Motor neuron (in vitro differentiated cells): ENCODE measurements at places on chromosomes 2 and 18.
A peak's percentile ranks its signal among the peaks of the same experiment; 100 is the strongest.

DNA sequence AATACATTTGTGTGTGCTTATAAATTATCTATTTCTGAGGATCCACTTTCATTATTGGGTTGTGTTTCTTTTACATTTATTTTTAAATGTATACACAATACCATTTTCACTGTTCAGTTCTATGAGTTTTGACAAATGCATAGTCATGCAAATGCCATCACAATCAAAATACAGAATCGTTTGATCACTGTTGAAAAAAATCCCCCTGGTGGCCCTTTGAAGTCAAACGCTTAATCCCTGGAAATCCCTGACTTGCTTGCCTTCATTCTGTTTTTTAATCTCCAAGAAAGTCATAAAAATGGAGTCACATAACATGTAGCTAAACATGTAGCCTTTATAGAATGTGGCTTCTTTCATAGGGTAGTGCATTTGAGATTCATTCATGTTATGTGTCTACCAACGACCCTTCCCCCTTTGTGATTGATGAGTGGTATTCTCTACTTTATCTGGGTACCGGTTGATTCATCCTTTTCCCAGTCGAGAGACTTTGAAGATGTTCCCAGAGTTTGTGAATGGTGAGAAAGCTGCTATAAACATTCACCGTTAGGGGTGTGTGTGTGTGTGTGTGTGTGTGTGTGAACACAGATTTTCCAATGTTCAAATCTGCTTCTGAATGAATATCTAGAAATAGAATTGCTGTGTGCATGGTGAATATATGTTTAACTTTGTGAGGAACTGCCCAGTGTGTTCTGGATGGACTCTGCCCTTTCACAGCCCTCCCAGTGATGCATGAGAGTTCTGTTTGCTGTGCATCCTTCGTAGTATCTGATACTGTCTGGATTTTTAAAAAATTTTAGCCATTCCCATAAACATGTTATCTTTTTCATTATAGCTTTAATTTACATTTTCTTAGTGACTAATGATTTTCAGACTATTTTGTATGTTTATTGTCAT lies 173.6 kb downstream of the GALR1 start:
- no peak for ATAC-seq

GRCh38 chr2:57701391-57701791 lies 345.2 kb upstream of the VRK2 start:
- ATAC-seq = no peak

DNA sequence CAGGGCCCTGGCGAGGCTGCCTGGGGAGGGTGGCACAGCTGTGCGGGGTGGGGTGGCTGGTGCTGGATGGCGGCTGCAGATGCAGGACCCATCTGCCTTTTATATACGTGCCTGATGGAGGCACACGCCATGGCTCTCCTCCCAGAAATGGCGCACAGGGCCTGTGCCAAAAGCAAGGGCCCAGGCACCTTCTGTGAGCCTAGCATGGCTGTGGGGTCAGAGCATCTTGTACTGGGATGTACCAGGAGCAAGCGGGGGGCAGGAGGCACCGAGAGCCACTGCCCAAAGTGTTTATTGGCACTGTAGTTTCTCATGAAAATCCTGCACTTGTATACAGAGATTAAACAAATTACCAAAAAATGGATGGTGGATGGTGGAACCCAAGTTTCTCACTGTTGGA lies 724.1 kb downstream of the GALR1 start:
- no peak for ATAC-seq

- ATAC-seq = no peak
Measured at GRCh38 chr2:220270481-220271070, 643.1 kb downstream of the SLC4A3 start.

GRCh38 chr2:230503798-230504197 lies 87.8 kb downstream of the SP100 start:
- no peak for ATAC-seq

GRCh38 chr2:233441161-233442027 lies 87.1 kb downstream of the DGKD start:
- ATAC-seq = no peak

- ATAC-seq = no peak
Measured at GRCh38 chr2:85913884-85914881, 25.4 kb upstream of the ST3GAL5 start.

- ATAC-seq = no peak
Measured at GRCh38 chr2:60634438-60634837, 81.0 kb upstream of the BCL11A start.

DNA sequence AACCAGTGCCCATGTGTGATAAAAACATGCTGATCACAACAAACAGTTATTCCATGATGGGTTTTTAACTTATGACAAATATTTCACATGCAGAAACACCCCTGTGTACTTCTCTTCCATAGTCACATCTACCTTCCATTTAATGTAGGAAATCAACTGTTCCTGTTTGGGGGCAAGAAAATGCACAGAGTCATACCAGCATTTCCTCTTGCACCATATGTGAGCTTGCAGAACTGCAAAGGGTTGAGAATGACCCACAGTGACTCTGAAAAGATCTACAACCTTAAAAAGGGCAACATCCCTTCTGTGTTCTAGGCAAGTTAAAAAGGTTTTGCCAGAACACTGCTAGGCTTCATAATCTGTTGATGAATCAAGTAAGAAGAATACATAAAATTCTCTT lies 9.9 kb downstream of the BMP10 start:
- no peak for ATAC-seq

GRCh38 chr18:24570716-24571115 lies 110.3 kb downstream of the HRH4 start:
- peak; percentile 88 for ATAC-seq

GRCh38 chr2:241215421-241215820 lies 26.9 kb downstream of the ANO7 start:
- ATAC-seq = no peak

DNA sequence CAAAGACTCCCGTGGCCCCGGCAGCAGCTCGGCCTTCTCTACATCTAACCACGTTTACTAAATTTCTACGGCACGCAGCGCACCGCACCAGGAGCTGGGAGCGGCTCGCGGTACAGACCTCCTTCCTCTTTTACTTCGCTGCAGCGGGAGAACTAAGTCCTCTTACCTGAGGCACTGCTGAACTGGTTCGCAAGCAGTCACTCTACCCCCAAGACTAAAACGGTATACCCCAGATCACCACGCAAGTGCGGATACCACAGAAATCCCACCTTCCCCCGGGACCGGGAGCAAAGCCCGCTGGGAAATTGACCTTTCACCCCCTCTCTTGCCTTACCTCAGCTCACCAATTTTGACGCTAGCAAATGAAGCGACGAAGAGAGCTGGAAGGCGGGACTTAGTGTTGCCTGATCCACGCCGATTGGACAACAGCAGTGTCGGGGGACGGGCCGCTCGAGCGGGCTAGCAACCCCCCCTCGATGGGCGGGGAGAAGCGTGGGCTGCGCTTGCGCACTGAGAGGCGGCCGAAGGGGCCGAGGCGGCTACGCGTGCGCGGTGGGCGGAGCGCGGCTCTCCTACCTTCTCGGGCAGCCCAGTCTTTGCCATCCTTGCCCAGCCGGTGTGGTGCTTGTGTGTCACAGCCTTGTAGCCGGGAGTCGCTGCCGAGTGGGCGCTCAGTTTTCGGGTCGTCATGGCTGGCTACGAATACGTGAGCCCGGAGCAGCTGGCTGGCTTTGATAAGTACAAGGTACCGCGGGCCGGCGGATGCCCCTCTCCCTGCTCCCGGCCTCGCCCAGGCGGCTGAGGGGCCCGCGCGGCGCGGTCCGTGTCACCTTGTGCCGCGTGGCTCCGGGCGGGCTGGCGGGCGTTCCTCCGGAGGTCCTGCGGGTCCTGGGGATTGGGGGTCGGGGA lies at the start of gene SELENOI:
Gene SELENOI (plus strand): TSS at position 599 of the 909 bp plus-strand sequence. CDS start 90 bp downstream, at position 689.
- peak; percentile 97 for ATAC-seq

- no peak for ATAC-seq
Measured at GRCh38 chr2:183034806-183035205, 3.5 kb downstream of the NCKAP1 start.

DNA sequence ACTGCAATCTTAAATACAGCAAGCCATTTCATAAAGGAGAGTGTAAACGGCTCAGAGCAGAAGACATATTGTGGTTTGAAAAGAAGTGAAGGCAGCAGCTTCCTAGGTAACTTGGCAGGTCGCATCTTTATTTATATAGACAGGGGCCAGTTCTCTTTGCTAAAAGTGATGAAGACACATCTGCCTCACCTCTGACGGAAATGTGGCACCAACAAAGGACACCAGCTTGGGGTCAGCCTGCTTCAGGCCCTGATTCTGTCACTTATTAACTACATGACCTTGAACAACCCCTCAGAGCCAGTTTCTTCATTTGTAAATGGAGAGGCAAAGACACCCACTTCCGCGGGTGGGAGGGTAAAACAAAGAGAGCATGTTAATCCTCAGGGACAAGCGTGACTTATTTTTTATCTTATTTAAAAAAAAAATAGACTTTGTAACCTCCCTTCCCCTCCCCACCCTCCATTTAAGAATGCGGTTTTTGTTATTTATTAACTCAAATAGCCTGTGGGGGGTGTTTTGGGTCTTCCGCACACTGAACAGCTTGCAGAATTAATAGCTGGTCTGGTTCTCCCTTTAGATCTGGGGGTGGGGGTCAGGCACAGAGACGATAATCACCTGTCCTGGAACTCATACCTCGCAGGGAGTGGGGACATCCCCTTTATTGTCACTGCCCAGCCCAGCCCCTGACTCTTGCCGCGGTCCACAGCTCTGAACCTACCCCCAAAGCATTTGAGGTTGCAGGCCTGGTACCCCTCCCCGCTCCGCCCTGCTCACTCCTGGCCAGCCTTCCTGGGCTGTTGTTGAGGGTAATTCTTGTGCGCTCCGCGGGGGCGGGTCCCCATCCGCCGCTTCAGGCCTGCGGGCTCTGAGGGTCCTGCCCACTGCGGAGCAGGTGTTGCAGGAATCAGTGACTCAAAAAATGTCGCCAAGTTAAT lies 64.2 kb upstream of the TMEM17 start:
- peak; percentile 70 for ATAC-seq

GRCh38 chr2:234865040-234865439 lies 86.8 kb upstream of the SH3BP4 start:
- no peak for ATAC-seq

- ATAC-seq = no peak
Measured at GRCh38 chr2:33008716-33009115, 62.0 kb downstream of the LTBP1 start.
